ENCODE measurements at places on chromosomes 7 and 10.

- DNase-seq: no peak
These were observed 91.1 kb downstream of the PLXNA4 start for GRCh38 chr7:132485136-132485535.

GRCh38 chr7:50270531-50271018 lies 33.9 kb upstream of the IKZF1 start:
- DNase-seq: no peak

GRCh38 chr7:45416846-45417245 lies 157.3 kb upstream of the ADCY1 start:
- no peak for DNase-seq

DNA sequence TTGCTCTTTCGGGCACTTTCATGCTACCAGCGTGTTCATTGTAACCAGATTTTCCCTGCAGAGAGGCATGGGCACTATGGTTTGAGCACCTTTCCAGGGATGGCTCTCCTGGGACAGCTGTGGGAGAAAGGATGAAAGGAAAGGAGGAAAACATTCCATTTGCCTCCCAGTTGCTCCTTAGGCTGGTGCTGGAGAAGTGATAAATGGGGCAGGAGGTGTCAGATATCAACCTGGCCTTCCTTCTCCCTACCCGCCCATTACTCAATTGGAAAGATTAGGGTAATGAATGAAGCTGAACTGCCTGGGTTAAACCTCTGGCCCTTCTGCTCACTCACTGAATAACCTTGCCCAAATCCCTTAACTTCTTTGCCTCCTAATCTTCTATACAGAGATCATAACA lies 228.4 kb downstream of the PLXNA4 start:
- no peak for DNase-seq

DNA sequence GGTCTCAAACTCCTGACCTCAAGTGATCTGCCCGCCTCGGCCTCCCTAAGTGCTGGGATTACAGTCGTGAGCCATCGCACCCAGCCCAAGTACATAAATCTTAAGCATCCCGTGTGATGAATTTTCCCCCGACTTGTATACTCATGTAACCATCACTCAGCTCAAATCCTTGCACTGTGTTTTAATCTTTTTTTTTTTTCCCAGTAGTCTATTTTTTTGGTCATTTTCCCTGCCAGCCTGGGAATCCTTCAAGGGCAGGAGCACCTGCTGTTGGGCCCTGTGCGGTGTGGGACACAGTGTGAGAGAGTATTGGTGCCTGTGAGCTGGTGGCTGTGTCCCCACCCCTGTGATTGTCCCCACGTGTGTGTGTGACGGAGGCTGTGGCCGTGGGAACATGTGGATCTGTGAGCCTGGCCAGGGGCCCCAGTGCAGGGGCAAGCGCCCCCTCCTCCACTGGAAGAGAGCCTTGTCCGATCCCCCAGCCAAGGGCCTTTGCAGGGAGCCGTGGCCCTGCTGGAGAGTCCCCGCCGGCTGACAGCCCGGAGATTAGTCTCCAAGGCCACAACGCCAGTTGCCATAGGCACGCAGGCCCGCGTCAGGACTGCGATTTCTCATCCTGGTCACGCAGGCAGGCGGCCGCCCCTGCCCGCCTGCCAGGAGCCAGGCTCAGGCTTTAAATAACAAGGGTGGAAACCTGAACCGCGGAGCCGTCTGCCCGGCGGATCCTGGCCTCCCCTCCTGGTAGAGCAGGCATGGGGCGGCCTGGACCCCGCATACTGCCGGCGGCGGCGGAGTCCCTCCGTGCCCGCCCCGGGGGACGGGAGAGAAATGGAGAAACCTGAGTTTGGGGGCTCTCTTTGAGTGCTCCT lies 26.5 kb downstream of the GTF2IRD1 start:
- DNase-seq: peak; percentile 71
